Activated T-helper 1 cell treated with anti-CD3 and anti-CD28 coated beads, Interleukin-12 subunit alpha, Interleukin-12 subunit beta, Interleukin-2, Interleukin-4 antibody, amounts not matched to agents 30 ng/mL and 10 ng/mL and 1 ng/mL, durations not matched to agents 14 hours and 24 hours and 36 hours (primary cell): ENCODE measurements at places on chromosomes 12 and 14. TPM values are rescaled to one million over a fixed set of nuclear protein-coding genes. Genes with fewer than 3 reads are reported as not detected.
A peak's percentile ranks its signal among the peaks of the same experiment; 100 is the strongest.

NOXRED1 gene
- total RNA-seq, result 0.18 and 0.91 TPM in 2 replicates

DNA sequence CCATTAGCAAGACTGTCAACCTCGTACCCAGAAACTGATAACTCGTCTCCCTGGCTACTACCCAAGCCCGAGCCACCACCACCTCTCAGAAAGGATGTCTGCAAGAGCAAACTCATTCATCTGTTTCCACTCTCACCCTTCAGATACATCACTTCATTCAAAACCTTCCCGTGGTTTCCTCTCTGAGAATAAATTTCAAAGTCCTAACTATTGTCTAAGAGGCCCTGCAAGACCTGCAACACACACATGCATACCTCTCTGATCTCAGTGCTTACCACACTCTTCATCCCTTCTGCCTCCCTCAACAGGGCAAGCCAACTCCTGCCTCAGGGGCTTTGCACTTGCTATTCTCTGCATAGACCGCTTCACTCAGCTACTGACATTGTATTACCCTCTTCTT, 40.6 kb downstream of the PPP1R13B start:
- H3K36me3 ChIP-seq, result no peaks in the 10 kb centered on the region
- no peak for DNase-seq
- H3K4me1 ChIP-seq, result peaks cover 8% of the 10 kb centered on the region
- H3K27me3 ChIP-seq, result peaks cover 3% of the 10 kb centered on the region
- no peak overlapping the region for H3K27ac ChIP-seq
- H3K4me3 ChIP-seq, result no peak overlapping the region

COX14 gene
- total RNA-seq, result 44.3 and 45.6 TPM in 2 replicates

PMEL gene
- 0.29 TPM in 1 of 2 replicates, not detected in the other for total RNA-seq

- peaks cover 43% of the 10 kb centered on the region for H3K4me1 ChIP-seq
- H3K36me3 ChIP-seq, result peaks cover 50% of the 10 kb centered on the region
- no peaks in the 10 kb centered on the region for H3K27me3 ChIP-seq
- no peak for DNase-seq
Observed at GRCh38 chr12:47237751-47238211, 158.0 kb upstream of the AMIGO2 start.

SMCO2 gene
- total RNA-seq, result 0.99 and 1.8 TPM in 2 replicates

- no peak overlapping the region for H3K27ac ChIP-seq
- H3K4me3 ChIP-seq, result no peak overlapping the region
- H3K4me1 ChIP-seq, result no peaks in the 10 kb centered on the region
- H3K27me3 ChIP-seq, result no peaks in the 10 kb centered on the region
Observed at GRCh38 chr12:131082290-131083194, 128.8 kb downstream of the ADGRD1 start.

TAS2R7 gene
- not detected in 2 replicates for total RNA-seq

DNA sequence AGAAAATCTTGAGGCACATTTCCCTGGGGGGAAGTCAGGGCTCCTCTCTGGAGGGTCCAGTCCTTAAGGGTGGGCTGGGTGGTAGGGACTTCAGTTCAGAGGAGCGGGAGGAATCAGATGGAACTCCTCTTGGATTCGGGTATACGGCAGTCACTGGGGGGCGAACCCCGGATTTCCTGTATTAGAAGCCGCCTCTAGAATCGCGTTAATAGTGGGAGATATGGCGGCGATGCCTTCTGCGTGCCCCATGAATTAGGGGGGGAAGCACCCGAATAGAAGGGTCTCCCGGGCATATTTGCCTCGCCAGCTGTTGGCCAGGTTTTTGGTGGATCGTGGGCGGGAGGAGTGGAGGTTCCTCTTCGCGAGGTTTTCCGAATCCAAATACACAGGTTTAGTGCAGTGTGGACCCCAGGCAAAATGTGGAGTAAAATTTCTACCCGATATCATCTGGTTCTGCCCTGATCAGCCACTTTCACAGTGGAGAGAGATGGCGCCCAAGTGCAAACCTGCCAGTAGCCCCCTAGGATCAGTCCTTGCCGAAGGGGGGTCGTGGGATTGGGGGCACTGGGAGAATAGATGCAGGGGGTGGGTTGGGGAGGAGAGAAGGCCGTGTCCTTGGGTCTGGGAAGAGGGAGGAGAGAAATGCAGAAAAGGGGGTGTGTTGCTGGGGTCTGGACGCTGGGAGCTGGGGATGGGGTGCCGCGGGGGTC, 628 bp downstream of the MEG3 start:
- H3K4me1 ChIP-seq, result no peaks in the 10 kb centered on the region
- DNase-seq, result no peak
- no peak overlapping the region for H3K27ac ChIP-seq
- H3K4me3 ChIP-seq, result no peak overlapping the region
- peaks cover 2% of the 10 kb centered on the region for H3K36me3 ChIP-seq

IL23A gene
- 40.0 and 43.3 TPM in 2 replicates for total RNA-seq

- H3K4me1 ChIP-seq, result no peaks in the 10 kb centered on the region
- H3K4me3 ChIP-seq, result no peak overlapping the region
- no peak overlapping the region for H3K27ac ChIP-seq
- no peaks in the 10 kb centered on the region for H3K27me3 ChIP-seq
- no peaks in the 10 kb centered on the region for H3K36me3 ChIP-seq
Observed at GRCh38 chr14:32012062-32012461, 65.0 kb upstream of the ARHGAP5 start.

DNA sequence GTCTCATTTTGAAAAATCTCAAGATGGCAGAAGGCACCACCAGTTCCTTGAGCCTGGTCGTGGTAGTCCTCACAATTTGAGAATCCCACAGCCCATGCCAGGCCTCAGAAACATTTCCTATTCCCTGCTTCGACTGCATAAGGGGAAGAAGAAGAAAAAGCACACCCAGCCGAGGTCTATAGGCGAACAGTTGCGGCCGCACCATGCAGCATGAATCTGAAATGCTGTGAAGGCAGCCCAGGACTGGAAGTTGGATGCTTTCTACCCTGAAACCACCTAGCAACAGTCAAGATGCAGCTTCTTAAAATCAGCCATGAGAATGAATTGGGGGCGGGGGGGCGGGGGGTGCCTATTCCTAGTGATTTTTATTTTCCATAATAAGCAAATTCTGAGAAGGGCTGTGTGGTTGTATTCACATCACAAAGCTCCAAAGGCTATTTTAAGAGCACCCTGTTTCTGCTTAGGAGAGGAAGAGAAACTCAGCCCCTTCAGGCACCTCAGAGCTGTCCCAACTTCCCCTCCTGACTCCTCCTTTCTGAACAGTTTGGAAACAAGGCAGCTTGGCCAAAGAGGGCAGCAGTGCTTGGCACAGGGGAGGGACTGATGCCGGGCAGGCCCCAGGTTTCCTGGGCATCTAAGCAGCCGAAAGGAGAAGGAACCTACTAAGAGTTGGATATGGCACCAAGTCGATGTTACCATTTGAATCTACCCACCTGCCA, 172.5 kb upstream of the FOXN3 start:
- H3K27ac ChIP-seq, result peak overlapping the region; percentile 14
- no peak for DNase-seq
- H3K4me1 ChIP-seq, result peaks cover 52% of the 10 kb centered on the region
- H3K36me3 ChIP-seq, result peaks cover 39% of the 10 kb centered on the region

IAPP gene
- not detected in 2 replicates for total RNA-seq

DNA sequence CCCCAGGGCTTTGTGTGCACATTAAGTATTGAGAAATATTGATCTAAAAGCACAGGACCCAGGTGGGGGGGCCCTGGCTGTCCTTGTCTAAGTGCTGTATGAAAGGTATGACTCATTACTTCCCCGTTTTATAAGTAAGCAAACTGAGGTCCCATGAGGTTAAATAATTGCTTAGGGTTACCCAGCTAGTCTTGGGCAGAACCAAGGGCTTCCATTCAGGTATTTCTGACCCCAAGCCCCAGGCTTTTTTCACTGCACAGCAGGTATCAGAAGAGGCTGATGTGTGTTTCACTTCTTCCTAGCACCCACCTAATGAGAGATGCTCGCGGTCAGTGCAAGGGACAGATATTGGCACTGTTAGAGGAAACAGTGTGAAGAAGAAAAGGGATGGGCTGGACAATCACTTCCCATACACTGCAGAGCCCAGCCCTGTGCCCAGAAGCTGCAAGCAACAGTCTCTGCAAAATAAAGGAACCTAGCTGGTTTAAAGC, 4.7 kb upstream of the TC2N start:
- H3K4me1 ChIP-seq, result peaks cover 97% of the 10 kb centered on the region
- DNase-seq, result no peak
- H3K4me3 ChIP-seq, result peak overlapping the region; percentile 75
- peaks cover 2% of the 10 kb centered on the region for H3K36me3 ChIP-seq

DNA sequence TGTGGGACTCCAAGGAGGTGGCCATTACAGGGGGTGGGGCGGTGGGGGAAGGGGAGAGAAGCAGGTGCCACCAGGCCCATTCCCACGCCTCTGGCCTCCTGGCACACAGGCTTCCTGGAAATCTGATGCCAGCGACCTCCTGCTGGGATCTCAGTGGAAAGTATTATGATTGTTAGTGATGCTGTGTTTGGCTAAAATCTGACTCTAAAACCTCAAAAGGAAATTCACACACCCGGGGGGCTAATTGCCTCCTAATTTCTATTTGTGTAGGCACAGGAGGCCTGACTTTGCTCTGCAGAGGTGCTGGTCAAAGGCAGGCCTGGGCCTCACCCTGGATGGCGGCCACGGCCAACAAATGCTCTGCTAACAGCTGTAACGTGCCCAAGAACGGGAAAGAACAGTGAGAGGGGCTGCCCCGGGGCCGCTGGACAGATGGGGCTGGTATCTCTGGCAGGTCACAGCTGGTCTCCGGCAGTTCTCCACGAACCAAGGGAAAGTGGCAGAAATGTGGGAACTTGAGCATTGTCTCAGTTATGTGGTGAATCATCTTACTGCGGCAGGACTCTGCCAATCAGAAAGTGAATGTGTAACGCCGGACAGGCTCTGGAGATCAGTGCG, 14.3 kb downstream of the FAM181A start:
- H3K4me3 ChIP-seq, result no peak overlapping the region
- no peak for DNase-seq
- H3K36me3 ChIP-seq, result peaks cover 35% of the 10 kb centered on the region
- H3K27me3 ChIP-seq, result no peaks in the 10 kb centered on the region
- peak overlapping the region; percentile 31 for H3K27ac ChIP-seq
- H3K4me1 ChIP-seq, result peaks cover 19% of the 10 kb centered on the region

DNA sequence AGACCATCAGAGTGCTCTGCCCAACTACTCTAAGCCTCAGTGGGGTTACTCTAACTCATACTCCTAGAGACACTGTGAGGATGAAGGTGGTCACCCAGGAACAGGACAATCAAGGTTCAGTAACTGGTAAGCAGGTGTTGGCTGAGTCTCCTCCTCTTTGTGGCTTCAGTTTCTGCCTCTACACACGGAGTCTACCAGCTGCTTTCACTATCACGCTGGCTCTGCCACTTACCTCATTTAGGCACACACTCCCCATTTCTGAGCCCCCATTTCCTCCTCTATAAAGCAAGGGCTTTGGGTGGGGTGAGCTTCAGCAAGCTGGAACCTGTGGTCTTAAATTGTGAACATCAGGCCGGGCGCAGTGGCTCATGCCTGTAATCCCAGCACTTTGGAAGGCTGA, 7.3 kb upstream of the TCHP start:
- DNase-seq, result peak; percentile 12
- peaks cover 43% of the 10 kb centered on the region for H3K4me1 ChIP-seq
- H3K27me3 ChIP-seq, result peaks cover 2% of the 10 kb centered on the region

DDX47 gene
- total RNA-seq, result 120 and 127 TPM in 2 replicates

- H3K27me3 ChIP-seq, result peaks cover 13% of the 10 kb centered on the region
- H3K36me3 ChIP-seq, result no peaks in the 10 kb centered on the region
- no peaks in the 10 kb centered on the region for H3K4me1 ChIP-seq
- H3K4me3 ChIP-seq, result no peak overlapping the region
Observed at GRCh38 chr12:106551410-106551809, 31.4 kb upstream of the RFX4 start.

- peaks cover 1% of the 10 kb centered on the region for H3K36me3 ChIP-seq
- no peaks in the 10 kb centered on the region for H3K4me1 ChIP-seq
- peaks cover 1% of the 10 kb centered on the region for H3K27me3 ChIP-seq
- no peak overlapping the region for H3K27ac ChIP-seq
Observed at GRCh38 chr12:29207120-29207519, 58.0 kb downstream of the FAR2 start.

GRCh38 chr12:53505555-53506449, 1.5 kb downstream of the NPFF start:
- no peak for DNase-seq
- H3K4me1 ChIP-seq, result peaks cover 32% of the 10 kb centered on the region
- no peak overlapping the region for H3K4me3 ChIP-seq
- H3K27me3 ChIP-seq, result no peaks in the 10 kb centered on the region
- peaks cover 6% of the 10 kb centered on the region for H3K36me3 ChIP-seq
- H3K27ac ChIP-seq, result no peak overlapping the region

DIO3 gene
- not detected in 2 replicates for total RNA-seq

PELI2 gene
- total RNA-seq, result 4.4 and 4.5 TPM in 2 replicates

DNA sequence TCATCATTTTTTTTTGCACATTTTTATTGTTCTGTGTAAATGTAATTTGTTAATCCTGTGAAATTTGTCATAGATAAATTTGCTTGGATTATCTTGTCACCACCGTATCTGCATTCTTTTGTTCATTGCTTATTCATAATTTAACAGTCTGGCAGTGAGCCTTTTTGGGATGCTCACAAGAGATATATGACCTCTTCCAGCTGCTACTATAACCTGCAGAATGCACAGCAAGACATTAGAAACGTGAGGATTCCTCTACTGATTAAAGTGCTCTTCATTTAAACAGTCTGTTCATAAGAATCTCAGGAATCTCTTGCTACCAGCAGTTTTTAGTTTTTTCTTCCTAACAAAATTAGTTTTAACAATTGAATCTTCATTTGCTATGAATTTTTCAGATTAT, 9.1 kb downstream of the NPAS3 start:
- peaks cover 11% of the 10 kb centered on the region for H3K27me3 ChIP-seq
- H3K4me1 ChIP-seq, result no peaks in the 10 kb centered on the region
- DNase-seq, result no peak
- no peaks in the 10 kb centered on the region for H3K36me3 ChIP-seq
- H3K4me3 ChIP-seq, result no peak overlapping the region

GRCh38 chr12:95216711-95217376, 423 bp downstream of the FGD6 start:
- H3K4me1 ChIP-seq, result peaks cover 37% of the 10 kb centered on the region
- peak overlapping the region; percentile 97 for H3K4me3 ChIP-seq
- H3K27ac ChIP-seq, result peak overlapping the region; percentile 66
- H3K36me3 ChIP-seq, result peaks cover 6% of the 10 kb centered on the region
- DNase-seq, result no peak
- peaks cover 9% of the 10 kb centered on the region for H3K27me3 ChIP-seq

- H3K4me3 ChIP-seq, result no peak overlapping the region
- H3K36me3 ChIP-seq, result no peaks in the 10 kb centered on the region
Observed at GRCh38 chr14:23171222-23171975, 12.1 kb downstream of the SLC7A8 start.

GRCh38 chr14:99389174-99389826, 91.4 kb downstream of the SETD3 start:
- no peak overlapping the region for H3K27ac ChIP-seq
- peaks cover 6% of the 10 kb centered on the region for H3K4me1 ChIP-seq
- peaks cover 3% of the 10 kb centered on the region for H3K36me3 ChIP-seq
- no peak overlapping the region for H3K4me3 ChIP-seq
- no peak for DNase-seq

NYNRIN gene
- 0.02 TPM in 1 of 2 replicates, not detected in the other for total RNA-seq

- no peak for DNase-seq
- no peaks in the 10 kb centered on the region for H3K27me3 ChIP-seq
- H3K27ac ChIP-seq, result peak overlapping the region; percentile 11
Observed at GRCh38 chr12:114767906-114768722, 84.1 kb upstream of the TBX3 start.

DNA sequence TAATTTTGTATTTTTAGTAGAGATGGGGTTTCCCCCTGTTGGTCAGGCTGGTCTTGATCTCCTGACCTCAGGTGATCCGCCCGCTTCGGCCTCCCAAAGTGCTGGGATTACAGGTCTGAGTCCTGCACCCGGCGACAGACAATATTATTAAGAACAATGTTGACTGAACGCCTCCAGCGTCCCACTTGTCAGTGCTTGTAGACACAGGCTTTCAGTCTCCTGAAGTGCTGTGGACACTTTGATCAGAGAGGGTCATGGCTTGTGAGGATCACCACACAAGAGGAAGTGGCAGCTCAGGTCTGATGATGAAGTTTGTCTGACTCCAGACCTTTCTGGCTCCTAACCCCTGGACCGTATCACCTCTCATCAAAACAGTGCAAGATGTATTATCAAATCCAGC, 114.6 kb downstream of the CHST11 start:
- H3K4me3 ChIP-seq, result no peak overlapping the region
- peaks cover 28% of the 10 kb centered on the region for H3K36me3 ChIP-seq
- H3K27me3 ChIP-seq, result no peaks in the 10 kb centered on the region
